ENCODE measurements at places on chromosomes 13 and 19.

GRCh38 chr13:75258159-75258782, 223.7 kb downstream of the TBC1D4 start:
- no peak for DNase-seq

DNA sequence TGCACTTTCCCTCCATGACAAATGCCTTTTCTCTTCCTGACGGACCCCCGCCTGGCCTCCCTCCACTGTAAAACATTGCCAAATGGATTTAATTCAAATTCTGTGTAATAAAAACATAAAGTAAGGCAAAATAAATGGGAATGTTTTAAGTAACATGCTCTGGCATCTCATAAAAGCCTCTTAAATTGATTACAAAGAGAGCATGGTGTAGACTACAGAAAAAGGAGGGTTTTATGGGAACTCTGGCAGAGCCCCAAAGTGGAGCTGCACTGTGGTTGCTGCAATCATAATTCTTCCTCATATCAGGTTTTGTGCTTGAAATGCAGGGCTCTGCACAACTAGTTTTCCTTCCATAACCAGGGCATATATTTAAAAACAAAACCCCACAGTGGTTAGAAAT, 44.3 kb upstream of the SIAH3 start:
- DNase-seq = no peak

DNA sequence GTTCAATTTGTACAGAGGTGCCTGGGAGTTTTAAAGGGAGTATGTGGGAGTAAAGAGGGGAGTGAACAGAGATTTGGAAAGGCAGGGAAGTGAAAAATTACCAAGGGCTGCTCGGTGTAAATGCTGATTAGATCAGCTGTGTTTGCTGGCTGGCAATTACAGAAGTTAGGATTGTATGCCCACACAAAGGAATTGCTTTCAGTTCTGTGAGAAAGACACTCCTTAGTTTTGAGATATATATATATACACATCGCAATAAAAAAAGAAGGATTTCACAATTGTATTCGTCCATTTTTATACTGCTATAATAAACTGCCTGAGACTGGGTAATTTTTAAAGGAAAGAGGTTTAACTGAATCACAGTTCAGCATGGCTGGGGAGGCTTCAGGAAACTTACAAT, 196.3 kb downstream of the SLITRK5 start:
- DNase-seq = no peak

DNA sequence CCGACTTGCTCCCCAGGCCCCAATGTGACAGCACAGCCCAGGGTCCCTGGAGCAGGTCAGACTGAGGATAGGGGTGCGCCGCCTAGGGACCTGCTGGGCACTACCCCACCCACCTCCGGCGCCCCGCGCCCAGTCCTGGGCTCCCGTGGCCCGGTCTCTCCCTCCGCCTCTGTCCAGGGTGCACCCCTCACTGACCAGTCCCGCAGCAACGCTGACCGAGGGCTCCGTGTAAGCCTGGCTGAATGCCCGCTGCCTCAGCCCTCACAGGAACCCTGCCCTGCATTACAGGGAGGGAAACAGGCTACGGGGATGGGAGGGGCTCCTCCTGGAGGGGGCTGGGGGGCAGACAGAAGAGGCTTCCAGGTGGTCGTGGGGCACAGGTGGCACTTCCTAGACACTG, 31.7 kb downstream of the GPX4 start:
- no peak for DNase-seq

GRCh38 chr13:42892760-42893159, 99.3 kb downstream of the EPSTI1 start:
- no peak for DNase-seq

GRCh38 chr13:73451221-73452029, 392.6 kb downstream of the KLF5 start:
- DNase-seq = no peak

DNA sequence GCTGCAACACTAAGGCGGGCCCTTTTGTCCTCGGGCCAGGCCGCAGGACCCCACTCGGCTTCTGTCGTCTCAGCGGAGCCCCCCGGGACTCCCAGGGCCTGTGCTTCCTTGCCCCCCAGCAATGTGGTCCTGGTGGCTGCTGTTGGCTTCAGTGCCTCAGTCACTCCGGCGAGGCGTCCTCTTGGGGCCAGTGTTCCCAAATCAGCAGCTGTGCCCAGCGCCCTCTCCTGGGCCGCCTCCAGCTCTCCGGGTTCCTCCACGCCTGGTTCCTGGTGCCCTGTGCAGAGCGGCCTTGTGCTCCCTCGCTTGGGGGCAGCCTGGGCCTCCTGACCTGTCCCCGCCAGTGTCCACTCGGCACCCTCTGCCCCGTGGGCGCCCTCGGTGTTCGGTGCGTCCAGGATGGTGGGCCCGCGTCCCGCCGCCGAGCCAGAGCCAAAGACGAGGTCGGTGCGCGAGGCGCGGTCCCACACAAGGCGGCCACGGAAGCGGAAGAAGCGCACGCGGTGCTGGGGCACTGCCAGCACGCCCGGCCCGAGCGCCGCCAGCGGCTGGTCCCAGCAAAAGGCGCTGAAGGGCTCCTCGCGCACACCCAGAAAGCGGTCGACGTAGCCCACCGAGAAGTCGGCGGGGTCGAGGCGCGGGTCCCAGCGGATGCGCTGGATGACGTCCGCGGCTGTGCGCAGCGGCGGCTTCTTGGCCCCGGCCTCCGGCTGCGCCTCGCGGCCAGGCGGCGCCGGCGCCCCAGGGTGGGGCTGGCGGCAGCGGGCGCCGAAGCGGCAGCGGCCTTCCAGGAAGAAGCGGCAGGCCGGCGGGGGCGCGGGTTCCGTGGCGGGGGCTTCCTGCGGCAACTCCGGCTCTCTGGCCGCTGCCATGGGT, 685 bp downstream of the LENG9 start:
- DNase-seq = peak; percentile 38
